CD4-positive, alpha-beta T cell treated with Interleukin-6 at 100 ng/mL for 8 hours (primary cell): ENCODE measurements at places on chromosomes 5 and 9.

- no peak for DNase-seq
Observed at GRCh38 chr5:158563760-158564390, 535.8 kb downstream of the EBF1 start.

DNA sequence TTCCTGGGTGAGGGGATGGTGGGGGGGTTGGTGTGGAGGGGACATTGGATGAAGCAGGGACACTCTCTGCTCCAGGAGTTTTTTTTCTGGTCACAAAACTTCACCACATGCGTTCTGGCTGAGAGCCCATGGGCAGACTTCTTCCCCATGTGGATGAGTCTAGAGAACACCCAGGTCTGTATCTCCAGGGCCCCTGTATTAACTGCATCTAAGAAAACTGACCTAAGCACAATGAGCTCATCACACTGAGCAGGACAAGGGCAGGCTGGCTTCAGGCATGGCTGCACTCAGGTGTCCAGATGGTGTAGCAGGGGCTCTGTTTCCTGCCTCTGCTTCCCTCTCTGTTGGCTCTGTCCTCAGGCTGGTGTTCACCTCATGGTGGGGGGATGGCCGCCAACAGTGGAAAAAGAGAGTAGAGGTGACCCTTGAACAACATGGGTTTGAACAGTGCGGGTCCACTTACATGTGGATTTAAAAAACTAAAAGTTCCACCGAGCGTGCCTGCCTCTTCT, 85.3 kb upstream of the STC2 start:
- no peak for DNase-seq

DNA sequence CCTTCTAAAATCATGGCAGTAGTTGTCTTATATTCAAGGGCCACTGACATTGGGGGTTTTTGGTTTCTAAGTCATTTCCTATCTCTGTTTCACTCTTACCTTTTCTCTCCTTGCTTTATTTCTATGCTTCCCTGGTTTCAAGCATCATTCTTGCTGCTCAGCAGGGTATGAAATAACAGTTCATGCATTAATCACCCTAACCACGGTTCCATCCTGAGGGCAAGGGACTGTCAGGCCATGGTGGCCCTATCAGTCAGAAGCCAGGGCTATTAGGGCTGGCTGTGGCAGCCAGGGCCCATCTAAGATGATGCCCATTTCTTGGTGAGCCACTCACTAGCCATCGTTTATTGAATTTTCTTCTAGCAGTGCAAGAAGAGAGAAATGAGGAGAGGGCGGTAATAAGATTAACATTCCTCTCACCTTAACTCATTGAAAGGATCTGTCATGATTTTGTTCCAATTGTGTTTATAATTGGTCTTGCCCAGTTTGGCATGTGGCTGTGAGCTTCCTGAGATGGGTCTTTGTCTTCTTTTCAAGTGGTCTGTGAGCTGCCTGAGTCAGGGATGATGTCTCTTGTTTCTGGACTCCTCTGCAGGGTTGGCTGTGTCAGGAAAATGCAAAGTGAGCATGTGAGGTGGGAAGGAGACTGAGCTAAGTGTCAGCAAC, 45.2 kb downstream of the CYSTM1 start:
- DNase-seq: no peak

DNA sequence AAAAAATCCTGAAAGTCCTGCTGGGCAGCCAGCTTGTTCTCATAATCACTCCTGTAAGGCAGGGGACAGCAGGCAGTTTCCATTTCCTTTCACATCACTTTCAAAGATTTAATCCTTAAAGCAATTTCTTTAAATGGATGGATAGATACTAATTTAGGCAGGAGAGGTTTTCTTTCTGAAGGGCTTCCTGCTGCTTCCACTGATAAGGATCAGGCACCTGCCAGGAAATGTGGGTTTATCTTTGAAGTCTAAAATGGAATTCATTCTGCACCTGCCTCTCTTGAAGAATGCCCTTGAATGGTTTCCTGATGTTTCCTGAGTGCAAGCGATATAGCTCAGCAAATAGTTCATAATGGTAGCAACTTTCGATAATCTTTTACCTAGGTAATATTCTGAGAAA, 64.5 kb downstream of the STARD4 start:
- DNase-seq: no peak

GRCh38 chr9:27655441-27655840, 82.2 kb upstream of the C9orf72 start:
- DNase-seq: no peak

DNA sequence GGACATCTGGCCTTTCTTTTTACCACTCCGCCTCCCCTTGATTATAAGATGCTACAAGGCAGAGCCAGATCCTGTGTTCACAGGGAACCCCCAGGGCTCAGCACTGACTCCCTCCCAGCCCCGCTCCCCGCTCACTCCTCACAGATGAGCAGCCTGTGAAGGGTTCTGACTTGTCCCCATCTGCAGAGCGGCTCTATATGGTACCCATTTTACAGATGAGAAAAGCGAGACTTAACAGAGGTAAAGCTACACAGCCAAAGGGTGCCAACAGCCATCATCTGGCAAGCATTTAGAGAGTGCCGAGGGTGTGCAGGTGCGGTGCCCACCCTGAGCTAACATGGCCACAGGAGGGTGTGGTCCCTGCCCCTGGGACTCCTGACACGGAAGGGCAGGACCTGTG, 18.8 kb downstream of the FIBCD1 start:
- no peak for DNase-seq

DNA sequence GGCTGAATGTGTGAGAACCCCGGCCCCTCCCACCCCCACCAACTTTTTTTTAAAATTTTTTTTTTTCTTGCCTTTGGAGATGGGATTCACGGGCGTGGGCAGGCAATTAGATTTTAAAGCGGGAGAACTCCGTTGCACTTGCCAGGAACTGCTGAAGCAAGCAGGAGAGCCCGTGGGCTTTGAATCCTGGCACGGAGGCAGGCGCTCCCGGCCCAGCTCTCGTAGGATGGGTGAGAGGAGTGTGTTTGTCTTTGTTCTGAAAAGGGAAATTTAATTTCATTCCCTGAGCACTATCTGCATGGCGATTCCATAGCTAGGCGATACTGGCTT, 54.3 kb upstream of the BOD1 start:
- DNase-seq: no peak

- DNase-seq: no peak
Observed at GRCh38 chr5:176317534-176318374, 43.8 kb downstream of the KIAA1191 start.

- DNase-seq: no peak
Observed at GRCh38 chr9:71680189-71680980, 87.9 kb downstream of the CEMIP2 start.

DNA sequence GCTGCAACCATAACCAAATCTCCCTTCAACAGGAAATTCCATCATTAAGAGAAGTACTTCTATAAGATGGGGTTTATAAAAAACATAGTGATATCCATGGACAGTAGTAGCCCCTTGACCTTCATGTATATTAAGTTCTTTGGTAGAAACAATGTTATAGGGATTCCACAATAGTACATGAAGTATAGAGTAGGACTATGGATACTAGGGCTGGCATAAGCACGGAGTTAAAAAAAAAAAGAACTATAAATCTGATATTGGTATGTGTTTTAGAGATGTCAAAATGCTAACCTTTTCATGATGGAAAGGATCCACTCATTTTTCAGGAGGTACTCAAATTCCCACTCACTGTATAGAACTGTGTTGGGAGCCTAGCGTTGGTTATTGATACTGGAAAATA, 337.6 kb downstream of the FGF10 start:
- DNase-seq: no peak
